ENCODE measurements at places on chromosomes 11 and 22. TPM values are rescaled to one million over a fixed set of nuclear protein-coding genes. Genes with fewer than 3 reads are reported as not detected.

Gene RCOR2
- 1.3 TPM for polyA plus RNA-seq

GRCh38 chr22:20176421-20177085 is 25.7 kb upstream of the CCDC188 start:
- peaks cover 2% of the 10 kb centered on the region for H3K36me3 ChIP-seq
- H3K4me3 ChIP-seq: no peak overlapping the region
- H3K27me3 ChIP-seq: no peaks in the 10 kb centered on the region

Gene OR52H1
- not detected for polyA plus RNA-seq

DNA sequence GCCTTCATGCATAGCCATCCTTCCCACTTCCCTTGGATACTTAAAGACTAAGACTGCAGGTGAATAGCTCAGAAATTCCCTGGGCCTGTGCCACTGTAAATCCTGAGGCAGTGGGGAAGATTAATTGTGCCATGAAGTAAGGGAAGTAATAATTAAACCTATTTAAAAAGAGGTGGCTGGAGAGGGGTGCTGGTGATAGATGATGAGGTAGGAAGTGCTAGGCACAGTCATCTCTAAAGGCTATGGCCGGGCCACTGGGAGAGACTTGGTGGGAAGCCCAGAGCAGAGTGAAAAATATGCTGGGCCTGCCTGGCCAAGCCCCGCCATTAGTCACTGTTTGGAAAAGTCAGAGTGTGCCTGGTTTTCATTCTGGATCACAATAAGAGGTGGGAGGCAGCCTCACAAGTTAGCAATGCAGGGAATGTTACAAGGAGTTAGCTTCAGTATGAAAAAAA is 197.2 kb upstream of the PITPNB start:
- no peaks in the 10 kb centered on the region for H3K4me1 ChIP-seq
- H3K36me3 ChIP-seq: no peaks in the 10 kb centered on the region
- no peak overlapping the region for H3K27ac ChIP-seq
- DNase-seq: no peak
- no peak overlapping the region for H3K4me3 ChIP-seq

- peak overlapping the region; percentile 5 for H3K27ac ChIP-seq
- no peaks in the 10 kb centered on the region for H3K36me3 ChIP-seq
- H3K4me3 ChIP-seq: no peak overlapping the region
- DNase-seq: no peak
- no peaks in the 10 kb centered on the region for H3K4me1 ChIP-seq
These were observed 733.5 kb upstream of the CCDC90B start for GRCh38 chr11:84019571-84020194.

- no peak overlapping the region for H3K4me3 ChIP-seq
- no peaks in the 10 kb centered on the region for H3K27me3 ChIP-seq
- peaks cover 70% of the 10 kb centered on the region for H3K36me3 ChIP-seq
- DNase-seq: no peak
These were observed 33.2 kb downstream of the TSPAN4 start for GRCh38 chr11:875769-876301.

- no peak overlapping the region for H3K27ac ChIP-seq
- H3K36me3 ChIP-seq: peaks cover 55% of the 10 kb centered on the region
- no peaks in the 10 kb centered on the region for H3K4me1 ChIP-seq
- H3K27me3 ChIP-seq: no peaks in the 10 kb centered on the region
These were observed 139.9 kb upstream of the SORL1-AS1 start for GRCh38 chr11:121592708-121593107.

GRCh38 chr11:128026596-128026995 is 560.8 kb downstream of the ETS1 start:
- DNase-seq: peak; percentile 80
- no peaks in the 10 kb centered on the region for H3K4me1 ChIP-seq
- H3K27ac ChIP-seq: peak overlapping the region; percentile 72

DNA sequence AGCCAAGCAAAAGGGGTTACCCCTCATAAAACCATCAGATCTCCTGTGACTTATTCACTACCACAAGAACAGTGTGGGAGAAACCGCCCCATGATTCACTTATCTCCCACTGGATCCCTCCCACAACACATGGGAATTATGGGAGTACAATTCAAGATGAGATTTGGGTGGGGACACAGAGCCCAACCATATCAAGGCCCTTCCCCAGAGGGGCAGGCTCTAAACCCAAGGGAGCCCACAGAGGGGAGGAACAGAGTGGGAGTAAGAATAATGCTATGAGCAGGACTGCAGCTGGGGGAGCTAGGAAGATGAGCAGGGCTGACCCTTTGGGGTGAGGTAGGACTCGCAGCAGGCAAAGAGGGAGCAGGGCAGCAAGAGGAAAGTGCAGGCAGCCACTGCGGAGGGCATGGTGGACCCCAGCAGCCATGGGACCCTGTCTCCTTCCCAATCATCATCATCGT is 59.3 kb downstream of the CD82 start:
- no peak overlapping the region for H3K27ac ChIP-seq
- no peaks in the 10 kb centered on the region for H3K27me3 ChIP-seq
- no peaks in the 10 kb centered on the region for H3K36me3 ChIP-seq

- no peaks in the 10 kb centered on the region for H3K4me1 ChIP-seq
- H3K36me3 ChIP-seq: no peaks in the 10 kb centered on the region
- H3K27ac ChIP-seq: no peak overlapping the region
These were observed 9.9 kb downstream of the BRSK2 start for GRCh38 chr11:1399386-1400316.

Data from small intestine (tissue), 16 donors.